ENCODE measurements at places on chromosomes 2 and 18.

DNA sequence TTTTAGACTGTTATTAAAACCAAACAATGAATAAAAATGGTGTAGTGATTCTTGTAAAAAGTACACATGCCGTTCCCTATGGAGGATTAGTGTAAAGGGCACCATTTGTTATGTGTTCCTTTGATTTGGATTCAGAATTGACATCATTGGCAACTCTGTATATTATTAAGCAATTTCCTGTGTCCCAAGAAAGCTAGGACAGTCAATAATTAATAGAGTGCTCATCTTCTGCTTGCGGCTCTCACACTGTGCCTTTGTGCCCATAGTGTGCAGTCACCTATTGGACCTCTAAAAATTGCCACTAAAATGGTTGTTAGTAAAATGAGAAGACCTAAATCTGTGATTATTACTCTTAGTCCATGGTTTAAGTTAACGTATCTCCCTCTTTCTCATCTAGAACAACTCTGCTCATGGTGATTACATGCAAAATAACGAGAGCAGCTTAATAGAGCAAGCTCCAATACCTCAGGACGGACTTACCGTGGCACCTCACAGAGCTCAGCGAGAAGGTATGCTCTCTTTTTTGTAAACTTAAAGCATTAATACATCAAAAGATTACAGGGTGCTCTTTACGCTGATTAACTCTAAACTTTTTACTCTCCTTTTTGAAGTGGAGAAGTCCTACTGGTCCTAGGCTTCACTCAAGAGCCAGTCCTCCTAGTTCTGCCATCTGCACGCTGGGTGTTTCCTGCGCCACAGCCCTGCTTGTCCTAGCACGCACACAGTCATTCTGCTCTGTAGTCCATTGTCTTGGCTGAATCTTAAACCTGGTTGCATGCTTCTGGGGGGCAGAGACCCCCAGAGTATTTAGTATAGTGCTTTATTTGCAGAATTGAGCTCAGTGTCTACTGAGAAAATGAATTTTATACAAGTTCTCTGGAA is 16.7 kb downstream of the ZCCHC2 start:
- DNase-seq, result no peak

GRCh38 chr2:1694371-1695271 is 49.7 kb downstream of the PXDN start:
- no peak for DNase-seq

DNA sequence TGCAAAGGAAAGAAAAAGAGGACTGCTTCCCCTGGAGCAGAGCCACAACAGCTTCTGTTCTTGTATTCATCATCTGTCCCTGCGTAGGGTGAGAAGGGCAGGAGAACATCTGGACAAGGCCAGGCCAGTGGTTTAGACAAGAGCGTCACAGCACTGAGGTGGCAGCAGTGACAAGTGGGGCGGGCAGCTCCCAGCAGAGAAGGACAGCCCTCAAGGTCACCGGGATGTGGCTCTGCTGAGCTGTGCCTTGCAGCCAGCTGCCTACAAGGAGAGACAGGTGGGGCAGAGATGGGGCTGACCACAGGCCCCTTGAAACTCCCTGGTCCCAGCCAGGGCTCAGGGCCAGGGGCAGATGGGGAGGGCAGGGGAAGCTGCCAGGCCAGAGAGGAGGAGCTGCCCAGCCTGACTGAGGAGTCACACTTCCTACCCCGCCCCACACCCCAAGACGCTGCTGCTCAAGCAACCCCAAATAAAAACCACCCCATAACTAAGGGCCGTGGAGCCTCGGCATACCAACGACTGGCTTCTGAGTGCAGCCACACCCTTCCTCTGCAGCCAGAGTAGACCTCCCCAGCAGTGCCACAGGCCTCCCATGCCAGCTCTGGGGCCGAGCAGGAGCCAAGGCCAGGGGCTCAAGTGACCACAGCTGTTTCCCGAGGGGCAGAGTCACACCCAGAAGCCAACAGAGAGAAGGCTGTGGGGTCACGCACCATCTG is 5.4 kb downstream of the RAB11FIP5 start:
- peak; percentile 66 for DNase-seq

DNA sequence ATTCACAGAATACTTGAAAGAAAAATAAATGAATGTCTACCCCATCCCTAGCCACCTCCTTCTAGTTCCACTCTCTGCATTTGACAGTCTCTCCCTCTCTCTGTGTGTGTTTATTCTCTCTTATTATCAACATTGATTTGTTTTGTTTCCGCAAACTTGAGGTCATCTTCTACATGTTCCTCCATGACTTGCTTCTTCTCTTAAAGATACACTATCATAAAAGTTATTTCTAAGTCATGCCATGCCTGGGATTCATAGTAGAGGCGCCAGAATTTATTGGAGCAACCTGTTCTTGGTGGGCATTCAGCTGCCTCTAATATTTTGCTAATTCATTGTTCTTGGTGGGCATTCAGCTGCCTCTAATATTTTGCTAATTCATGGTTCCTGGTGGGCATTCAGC is 58.9 kb upstream of the SMAD7 start:
- DNase-seq, result no peak

- DNase-seq, result no peak
These were observed 394.7 kb downstream of the FBXO15 start for GRCh38 chr18:73752965-73753364.

- no peak for DNase-seq
These were observed 61.0 kb upstream of the SLC25A52 start for GRCh38 chr18:31821545-31822171.

DNA sequence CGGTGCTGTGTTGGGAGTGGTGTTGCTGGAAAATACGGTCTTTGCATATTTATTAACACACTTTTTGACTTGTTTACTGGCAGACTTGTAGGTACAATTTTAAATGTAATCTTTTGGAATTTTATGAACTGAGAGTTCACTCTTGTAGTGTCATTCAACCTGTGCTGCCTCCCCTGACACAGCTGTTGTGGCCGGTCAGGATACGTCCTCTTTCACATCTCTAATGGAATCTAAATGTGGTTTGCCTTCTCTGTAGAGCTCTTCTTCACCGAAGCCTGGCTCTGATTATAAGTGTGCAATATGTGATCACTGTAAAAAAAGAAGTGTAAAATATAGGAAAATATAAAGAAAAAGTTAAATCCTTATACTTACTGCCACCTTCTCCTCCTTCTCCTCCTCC is 94.7 kb downstream of the MAP4K4 start:
- no peak for DNase-seq

DNA sequence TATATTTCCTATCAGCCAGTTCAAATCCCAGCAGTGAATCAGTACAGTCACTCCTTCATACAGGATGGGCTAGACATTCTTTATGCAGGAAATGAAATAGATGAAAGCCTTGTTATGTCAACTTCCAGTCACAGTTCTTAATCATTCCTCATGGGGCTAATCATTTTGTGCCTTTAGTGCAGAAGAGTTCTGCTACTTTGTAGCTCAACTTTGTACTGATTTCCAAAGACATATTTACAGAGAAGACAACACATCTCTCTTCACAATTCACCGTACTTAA is 593.9 kb upstream of the NETO1 start:
- peak; percentile 13 for DNase-seq

DNA sequence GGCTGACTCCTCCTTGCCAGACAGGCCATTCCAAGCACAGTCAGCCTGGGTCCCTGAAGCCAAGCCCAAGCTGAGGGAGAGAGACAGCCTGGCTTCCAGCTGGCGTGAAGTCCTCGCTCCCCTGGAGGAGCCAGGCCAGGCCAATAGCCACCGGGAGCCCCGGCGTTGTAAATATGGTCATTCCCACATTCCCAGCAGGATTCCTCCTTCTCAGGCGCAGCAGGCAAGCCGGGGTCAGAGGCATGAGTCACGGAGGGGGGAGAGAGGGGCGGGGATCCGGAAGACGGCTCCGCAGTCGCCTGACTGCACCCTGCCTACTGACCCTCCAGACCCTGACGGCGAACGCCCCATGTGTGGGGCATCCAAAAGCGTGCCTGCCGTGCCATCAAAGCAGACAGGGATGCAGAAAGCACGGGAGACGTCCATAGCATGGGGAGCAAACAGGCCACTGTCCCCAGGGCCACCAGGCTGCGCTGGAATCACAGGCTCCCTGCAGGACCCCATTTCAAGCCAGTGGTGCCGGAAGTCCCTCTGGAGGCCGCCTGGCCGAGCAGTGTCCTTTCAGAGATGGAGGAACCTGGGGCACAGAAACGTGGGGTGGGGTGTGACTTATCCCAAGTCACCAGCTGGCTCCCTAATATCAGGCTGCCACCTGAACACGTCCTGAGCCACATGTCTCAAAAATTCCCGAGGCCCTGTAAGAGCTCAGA is 48.2 kb downstream of the TWIST2 start:
- peak; percentile 69 for DNase-seq

GRCh38 chr2:6081955-6082624 is 389.9 kb downstream of the SOX11 start:
- no peak for DNase-seq

- no peak for DNase-seq
These were observed 97.4 kb upstream of the NABP1 start for GRCh38 chr2:191580581-191580980.

DNA sequence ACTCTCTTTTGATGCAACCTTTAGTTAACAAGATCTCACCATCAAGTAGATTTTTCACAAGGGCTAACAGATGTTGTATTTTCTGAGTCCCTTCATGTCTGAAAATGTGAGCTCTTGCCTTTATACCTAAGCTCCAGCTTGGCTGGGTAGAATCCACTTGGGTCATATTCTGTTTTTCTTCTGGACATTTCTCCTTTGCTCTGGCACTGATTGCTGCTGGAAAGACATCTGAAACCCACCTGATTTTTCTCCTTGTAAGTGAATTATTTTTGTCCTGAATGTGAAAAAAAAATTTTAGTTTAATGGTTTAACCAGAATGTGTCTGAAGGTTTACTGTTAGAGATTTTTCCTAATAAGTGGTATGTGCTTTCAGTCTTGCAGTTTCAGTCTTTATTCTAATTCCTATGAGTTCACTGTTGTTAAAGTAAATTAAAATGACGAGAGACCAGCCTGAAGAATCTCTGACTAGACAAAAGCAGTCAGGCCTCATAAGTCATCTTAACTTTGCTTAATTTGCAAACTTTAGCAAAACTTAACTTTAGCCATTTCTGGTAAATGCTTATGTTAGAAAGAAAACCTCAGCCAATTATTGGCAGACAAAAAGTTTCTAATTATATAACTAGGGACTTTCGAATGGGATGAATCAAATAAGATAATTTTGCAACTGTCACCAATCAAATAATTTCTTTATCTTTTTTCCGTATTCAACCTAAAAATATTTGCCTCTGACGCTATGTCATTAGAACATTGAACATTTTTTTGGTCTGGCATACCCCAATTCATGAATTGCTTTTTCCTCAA is 70.8 kb downstream of the ACAA2 start:
- DNase-seq, result peak; percentile 84

Data from muscle of leg (tissue), 16 donors.